ENCODE measurements at places on chromosomes 3 and 15.

- DNase-seq: no peak
These were observed 62.7 kb downstream of the PDE8A start for GRCh38 chr15:85044251-85044853.

DNA sequence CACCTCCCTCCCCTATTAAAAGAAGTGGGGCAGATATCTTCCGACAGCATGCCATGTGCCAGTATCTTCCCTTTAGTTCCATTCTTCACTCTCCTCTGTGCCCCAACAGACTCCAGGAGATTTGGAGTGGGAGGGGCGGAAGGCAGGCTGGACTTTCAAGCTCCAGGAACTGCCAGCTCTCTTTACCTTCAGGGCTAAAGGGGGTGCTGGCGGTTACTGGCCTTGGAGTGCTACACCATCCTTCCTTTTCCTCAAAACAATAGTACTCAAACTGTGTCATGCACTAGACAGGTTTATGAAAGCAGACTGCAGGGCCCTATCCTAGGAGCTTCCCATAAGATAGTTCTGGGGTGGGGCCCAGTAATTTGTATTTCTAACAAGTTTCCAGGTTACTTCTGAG lies 6.0 kb downstream of the LINS1 start:
- DNase-seq: no peak

DNA sequence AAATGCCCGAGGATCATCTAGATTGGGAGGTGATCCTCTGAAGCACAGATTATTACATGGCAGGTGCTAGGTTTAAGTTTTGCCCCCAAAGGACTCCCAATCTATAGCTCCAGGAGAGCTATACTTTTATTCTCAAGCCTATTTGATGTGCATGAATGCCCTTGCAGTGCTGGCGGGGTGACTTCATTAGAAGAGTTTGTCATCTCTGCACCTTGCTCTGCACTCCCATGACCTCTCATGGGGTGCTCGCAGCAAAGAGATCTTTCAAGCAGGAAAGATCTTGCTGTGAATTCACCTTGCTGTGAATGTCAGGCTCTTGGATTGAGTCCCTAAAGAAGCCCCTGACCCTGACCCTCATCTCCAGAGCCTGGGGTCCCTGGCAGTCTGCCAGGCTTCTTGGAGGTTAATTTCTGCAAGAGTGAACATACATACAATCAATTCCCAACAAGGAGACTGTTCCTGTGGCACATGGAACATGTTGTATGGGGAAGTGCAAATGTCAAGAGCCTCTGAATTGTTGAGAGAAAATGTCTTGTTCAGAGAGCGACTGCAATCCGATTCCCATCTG lies 45.9 kb downstream of the FAM43A start:
- no peak for DNase-seq

DNA sequence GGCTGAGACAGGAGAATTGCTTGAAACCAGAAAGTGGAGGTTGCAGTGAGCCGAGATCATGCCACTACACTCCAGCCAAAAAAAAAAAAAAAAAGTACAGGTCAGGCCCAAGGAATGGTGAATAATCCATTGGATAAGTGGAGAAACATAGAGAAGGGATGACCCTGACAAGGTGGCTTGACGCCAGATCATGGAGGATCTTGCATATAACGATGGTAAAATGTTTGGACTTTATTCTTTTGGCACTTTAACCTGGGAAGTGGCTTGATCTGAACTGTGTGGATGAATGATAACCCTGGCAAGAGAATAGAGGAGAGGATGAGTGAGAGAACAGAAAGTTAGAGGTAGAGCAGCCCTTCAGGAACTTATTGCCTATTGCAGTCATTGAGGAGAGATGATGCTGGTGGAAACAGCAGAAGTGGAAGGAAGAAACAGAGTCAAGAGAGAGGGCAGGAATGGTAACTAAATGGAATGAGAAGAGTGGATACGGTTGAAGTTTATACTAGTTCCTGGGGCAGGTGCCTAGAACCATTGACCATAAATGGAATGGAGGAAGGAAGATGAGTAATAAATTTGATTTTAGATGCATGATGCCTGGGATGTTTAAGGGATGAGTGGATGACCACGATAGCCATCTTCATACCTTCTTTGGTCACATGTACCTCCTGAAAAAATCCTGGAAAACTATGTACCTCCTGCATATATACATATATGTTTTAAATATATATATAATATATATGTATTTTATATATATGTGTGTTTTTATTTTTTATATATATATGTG lies 57.8 kb downstream of the BLM start:
- no peak for DNase-seq

- DNase-seq: no peak
These were observed 168.8 kb upstream of the SMAD3 start for GRCh38 chr15:66896611-66897010.

DNA sequence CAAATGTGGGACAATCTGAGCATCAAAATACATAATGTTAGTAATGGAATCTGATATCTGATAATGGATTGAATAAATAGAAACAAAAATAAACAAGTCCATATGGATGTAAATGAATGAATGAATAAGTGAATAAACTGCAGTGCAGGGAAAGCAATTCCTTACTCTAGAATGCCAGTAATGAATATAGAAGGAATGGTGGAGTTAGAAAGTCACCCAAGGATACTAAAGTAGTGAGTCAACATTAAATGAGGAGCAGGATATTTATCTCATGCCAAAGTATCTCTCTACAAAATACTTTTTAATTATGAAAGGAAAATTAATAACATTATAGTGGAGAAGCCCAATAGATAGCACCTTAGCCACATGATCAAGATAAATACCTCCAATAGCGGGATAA lies 300.3 kb downstream of the FEZF2 start:
- DNase-seq: no peak

DNA sequence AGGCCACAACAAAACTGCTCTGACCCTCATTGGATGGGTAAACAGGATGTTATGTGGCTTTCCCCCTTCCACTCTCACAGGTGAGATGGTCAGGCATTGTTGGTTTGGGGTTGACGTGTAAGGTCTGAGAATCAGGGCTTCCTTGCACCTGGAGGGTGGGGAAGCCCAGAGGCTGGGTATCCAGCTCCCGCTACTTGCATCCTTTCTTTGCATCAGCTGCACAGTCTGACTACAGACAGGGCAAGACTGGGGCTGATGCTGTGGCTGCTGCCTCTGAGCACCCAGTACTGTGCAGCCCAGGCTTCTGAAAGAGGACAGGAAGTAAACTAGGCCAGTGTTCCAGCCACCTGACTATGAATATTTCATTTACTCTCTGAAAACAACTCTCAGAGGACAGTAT lies 58.0 kb upstream of the ATP2B2 start:
- no peak for DNase-seq

DNA sequence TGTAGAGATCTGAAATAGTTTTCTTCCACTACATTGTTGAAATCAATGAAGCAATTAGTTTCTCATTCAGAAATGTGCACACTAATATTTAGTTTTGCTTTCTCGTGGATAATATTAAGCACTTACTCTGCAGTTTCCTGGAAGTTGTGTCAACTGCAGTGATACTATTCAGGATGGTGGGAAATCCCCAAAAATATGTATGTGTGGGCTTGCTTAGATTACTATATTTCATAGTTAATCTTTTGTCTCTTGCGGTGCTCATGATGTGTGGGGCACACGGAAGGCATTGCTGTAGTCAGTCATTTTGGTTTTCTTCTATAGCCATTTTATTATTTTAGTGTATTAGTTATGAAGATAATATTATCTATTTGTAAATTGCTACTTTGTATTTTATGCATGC lies 19.7 kb downstream of the RAB11A start:
- DNase-seq: no peak

DNA sequence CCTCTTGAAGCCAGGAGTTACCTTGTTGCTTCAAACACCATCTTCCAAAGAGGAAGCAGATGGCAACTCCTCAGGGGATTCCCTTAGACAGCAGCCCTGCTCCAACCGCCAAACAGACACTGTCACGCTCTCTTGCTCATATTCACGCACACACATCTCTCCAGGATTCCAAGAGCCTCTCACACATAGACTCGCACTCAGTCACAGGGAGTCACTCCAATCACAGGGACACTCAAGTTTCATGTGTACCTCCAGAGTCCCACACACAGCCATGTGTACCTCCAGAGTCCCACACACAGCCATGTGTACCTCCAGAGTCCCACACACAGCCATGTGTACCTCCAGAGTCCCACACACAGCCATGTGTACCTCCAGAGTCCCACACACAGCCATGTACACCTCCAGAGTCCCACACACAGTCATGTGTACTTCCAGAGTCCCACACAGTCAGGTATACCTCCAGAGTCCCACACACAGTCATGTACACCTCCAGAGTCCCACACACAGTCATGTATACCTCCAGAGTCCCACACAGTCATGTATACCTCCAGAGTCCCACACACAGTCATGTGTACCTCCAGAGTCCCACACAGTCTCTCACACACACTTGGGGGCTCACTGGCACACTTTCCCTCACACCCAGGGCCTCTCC lies 6.1 kb downstream of the VWA5B2 start:
- DNase-seq: no peak

DNA sequence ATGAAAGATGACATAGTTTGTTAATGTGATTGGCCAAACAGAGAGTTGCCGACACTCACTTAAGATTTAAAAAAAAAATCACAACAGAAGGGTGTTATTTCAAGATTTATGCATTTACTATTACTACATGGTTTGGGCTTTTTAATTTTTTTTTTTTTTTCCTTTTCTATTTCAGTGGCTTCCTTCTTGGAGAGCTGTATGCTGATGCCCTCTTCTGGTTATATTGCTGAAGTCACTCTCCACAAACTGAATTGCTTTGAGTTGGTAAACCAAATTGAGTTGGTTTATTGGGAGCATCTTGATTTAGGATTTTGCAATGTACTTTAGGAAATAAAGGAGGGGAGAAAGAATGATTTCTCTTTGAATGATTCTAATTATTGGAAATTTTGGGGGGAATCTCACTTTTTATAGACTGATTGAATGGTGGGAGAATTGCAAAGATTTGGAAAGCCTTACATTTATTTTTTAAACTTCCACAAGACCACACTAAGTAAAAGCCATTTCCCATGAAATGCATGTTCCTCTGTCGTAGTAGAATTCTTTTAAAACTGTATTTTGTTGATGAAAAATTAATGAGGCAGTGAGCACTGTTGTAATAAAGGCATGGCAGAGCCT lies 186.6 kb upstream of the FEZF2 start:
- DNase-seq: no peak

DNA sequence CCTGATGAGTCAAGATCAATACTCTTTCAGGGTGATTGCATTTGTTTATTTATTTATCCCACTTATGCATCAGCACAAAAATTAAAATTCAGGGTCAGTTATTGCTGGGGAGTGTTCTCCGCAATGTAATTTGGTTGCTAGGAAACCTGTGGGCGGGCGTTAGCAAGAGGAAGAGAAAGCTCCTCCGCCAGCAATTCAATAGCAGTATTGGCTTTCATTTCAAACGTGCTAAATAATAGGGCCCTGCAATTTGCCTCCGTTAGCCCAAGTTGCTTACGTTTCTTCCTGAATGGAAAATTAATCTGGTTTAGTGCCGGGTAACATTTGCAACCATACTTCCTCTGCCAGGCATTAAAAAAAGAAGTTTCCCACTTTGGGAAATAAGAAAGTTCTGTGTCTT lies 35.5 kb upstream of the PLCL2 start:
- no peak for DNase-seq

- no peak for DNase-seq
These were observed 25.3 kb upstream of the ARHGEF3 start for GRCh38 chr3:56826831-56827722.

GRCh38 chr3:187906920-187907319 lies 161.7 kb upstream of the BCL6 start:
- DNase-seq: no peak

- DNase-seq: no peak
These were observed 145.5 kb upstream of the ABHD17C start for GRCh38 chr15:80549654-80550053.

DNA sequence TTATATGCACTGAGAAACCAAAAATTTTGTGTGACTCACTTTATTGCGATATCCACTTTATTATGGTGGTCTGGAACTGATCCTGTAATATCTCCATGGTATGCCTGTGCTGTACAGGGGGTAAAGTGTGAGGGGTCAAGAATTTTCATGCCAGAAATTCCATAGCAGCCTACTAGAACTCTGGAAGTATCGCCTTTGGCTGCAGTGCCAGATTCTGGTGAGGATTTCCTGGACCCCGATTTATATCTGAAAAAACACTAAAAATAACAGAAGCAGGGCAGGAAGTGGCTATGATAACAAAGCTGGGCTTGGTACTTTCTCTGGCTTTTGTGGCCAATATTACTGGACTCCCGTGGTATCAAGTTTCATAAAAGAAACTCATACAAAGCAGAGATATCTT lies 36.4 kb downstream of the CCDC80 start:
- no peak for DNase-seq

All from H1 (cell line).